Esophagus squamous epithelium (tissue), 5 donors: ENCODE measurements at places on chromosomes 11 and 22.

- no peak for DNase-seq
Observed at GRCh38 chr11:35389897-35390465, 29.4 kb downstream of the SLC1A2 start.

GRCh38 chr11:84398017-84398626, 1112.0 kb upstream of the CCDC90B start:
- no peak for DNase-seq

DNA sequence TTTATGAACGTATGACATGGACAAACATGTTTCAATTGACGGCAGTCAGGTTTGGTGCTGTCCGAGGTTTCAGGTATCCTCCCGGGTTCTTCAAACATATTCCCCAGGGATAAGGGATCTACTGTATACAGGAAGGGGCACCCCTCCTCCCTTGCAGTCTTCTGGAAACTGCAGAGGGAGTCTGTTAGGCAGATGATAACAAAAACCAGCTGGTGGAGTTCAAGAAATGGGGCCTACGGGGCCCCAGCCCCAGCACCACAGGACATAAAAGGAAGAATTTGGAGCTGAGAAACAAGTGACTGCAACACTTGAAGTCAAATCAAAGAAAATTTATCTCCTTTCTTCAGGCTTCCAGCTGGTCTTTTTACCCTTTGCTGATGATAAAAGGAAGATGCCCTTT, 32.1 kb downstream of the SNU13 start:
- DNase-seq, result no peak

DNA sequence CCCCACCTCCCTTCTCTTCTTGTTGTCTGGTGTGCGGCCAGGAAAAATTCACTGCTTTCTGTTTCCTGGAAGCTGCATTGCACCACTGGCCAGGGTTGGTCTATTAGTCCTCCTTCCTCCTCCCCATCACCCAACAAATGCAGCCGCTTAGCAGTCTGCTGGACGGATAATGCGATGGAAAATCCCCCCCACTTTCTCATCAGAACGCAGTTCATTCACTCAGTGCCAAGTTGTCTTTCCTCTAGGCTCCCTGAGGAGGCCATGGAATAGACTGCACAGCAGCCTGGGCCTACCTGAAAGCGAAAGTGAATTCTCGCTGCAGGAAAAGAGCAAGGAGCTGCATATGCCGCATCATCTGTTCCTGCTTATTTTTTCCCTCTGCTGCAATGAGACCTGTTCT, 513.6 kb downstream of the METTL15 start:
- DNase-seq, result no peak

- no peak for DNase-seq
Observed at GRCh38 chr22:20550057-20550817, 42.8 kb downstream of the MED15 start.

- no peak for DNase-seq
Observed at GRCh38 chr11:122405547-122406341, 249.8 kb upstream of the UBASH3B start.

DNA sequence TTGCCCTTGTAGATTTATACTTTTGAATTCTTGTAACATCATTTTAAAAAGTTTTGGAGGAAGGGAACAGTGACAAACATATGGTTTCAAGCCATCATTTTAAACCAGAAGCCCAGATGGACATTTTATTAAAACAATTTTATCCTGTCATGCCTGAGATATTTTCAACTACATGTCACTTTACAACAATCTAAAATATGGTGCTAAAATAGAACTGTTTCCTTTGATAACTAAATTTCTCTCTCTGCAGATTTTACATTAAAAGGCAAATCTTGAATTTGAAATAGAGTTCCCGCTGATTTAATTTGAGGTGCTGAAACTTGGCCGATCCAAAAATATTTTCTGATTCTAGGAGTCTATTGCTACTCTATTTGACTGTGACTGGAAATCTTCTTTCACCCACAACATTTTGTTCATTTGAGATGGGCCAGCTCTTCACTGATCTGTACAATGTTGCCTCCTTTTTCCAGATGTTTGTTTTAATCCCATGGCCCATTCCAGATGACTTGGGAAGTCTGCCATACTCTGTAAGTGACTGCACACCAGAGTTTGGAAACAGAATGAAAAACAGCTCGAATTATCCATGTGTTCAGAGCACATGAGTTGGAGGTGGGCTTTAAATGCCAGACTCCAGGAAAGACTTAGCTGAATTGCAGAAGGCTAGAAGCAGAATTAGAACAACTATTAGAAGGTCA, 402.5 kb downstream of the TMEM135 start:
- DNase-seq, result no peak
